ENCODE measurements at places on chromosomes 11 and 22.

GRCh38 chr11:95680169-95680929 lies 109.2 kb downstream of the FAM76B start:
- DNase-seq = no peak

- no peak for DNase-seq
These were observed 52.6 kb downstream of the SPECC1L start for GRCh38 chr22:24323233-24323632.

GRCh38 chr22:24893341-24894070 lies 53.0 kb downstream of the LHFPL7 start:
- no peak for DNase-seq

DNA sequence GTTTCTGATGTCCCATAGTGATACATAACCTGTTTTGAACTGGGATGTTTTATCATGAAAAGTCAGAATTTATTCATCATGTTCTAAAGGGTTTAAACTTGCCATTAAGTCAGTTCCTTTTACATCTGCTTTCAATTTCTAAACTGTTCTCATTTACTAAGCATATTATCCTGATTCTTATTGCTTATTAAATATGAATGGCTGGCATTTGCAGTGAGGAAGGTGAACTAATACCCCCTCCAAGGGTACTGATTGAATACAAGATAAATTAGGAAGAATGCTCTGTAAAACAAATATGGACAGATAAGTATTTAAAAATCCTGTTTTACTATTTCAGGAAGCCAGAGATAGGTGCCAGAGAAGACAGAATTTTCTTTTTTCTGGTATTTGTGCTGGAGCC lies 70.8 kb upstream of the HORMAD2 start:
- DNase-seq = no peak

DNA sequence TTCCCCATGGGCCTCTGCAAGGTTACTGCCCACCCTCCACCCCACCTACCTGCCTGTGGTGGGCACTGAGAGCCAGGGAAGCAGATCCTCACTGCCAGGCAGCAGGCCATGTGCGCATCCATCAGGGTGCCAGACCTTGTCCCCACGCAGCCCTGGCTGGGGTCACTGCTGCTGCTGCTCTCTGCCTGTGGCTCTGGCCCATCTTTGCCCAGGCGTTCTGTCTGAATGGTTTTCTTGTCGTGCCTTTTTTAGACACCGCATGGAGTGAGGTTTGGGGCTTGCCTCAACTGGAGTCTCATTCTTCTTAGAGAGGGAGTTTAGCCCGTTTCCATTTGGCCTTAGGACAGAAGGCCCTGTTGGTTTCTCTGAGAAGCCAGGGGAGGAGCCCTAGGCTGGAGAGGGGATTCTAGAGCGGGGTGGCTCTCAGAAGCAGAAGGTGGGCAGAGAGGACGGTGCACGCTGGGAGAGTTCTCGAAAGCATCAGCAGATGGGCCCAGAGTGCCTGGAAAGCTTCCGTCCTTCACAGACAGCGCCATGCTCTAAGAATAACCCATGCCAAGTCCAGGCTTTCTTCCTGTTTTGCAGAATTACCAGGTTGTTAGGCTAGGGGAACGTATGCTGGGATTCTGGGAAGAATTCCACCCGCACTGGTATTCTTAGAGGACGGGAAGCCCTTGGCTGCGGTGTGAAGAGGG lies 8.1 kb downstream of the TANGO2 start:
- no peak for DNase-seq

DNA sequence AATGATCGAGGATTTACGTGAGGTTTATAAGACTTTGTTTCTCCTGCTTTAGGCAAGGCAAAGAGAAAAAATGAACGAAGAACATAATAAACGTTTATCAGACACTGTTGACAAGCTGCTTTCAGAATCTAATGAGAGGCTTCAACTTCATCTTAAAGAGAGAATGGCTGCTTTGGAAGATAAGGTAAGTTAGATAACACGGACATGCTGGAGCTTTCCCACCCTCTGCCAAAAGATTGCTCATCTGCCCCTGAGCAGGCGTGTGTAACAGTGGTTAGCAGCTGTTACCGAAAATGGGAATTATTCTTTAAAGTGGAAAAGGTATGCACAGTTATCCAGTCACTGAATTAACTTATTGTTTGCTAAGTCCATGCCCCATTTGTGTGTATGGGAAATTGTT lies 62.8 kb upstream of the CTTN start:
- no peak for DNase-seq

- peak; percentile 21 for DNase-seq
These were observed 64.9 kb downstream of the NAV2 start for GRCh38 chr11:19777377-19778102.

DNA sequence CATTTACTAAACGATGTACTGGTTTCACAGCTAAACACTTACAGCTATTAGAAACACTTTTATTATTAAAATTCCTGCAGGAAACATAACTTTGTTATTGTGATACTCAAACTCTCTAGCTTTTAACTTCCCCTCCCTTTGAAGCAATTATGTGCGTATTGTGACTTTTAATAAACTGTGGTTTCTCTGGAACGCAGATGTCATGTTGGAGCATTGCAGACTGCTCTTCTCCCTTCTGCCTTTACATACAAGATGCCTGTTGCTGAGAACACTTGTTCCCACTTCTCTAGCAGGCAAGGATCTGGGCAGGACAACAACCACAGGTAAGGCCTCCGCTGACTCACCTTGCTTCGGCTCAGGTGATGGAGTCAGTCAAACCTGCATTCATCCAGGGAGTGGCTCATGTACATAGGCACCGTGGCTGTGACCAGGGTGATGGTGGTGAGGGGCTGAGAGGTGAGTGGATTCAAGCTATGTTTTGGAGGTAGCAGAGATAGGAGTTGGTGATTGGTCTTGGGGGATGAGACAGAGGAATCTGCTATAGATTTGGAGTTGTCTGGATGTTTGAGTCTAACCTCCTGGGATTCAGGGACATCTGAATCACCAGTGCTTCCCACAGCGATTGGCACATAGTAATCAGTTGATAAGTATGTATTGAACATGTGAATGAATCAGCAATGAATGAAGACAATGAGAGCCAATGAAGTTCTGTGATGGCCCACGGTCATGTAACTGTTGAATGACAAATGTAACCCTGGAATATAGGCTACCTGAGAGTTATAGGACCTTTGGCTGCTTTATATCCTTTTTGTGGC lies 106.0 kb downstream of the ADAMTS15 start:
- DNase-seq = no peak

DNA sequence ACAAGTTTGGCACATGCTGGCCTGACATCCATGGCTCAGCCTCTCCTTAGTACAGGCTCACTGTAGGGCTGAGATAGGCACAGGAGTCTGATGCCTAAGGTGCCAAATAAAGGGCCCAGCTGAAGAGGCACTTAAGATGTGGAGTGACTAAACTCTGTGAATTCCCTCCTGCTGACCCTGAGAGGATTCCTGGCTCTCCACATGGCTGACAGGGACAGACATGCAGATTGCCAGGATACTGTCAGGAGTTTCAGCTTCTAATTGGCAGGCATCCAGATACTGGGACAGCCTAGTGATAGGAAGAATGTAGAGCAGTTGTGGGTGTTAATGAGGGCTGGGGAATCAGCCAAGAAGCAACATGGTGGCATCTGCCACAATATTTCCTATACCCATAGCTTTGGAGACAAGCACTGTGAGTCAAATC lies 558.7 kb downstream of the INSC start:
- no peak for DNase-seq

GRCh38 chr11:57210781-57211180 lies 26.3 kb downstream of the APLNR start:
- DNase-seq = peak; percentile 31

DNA sequence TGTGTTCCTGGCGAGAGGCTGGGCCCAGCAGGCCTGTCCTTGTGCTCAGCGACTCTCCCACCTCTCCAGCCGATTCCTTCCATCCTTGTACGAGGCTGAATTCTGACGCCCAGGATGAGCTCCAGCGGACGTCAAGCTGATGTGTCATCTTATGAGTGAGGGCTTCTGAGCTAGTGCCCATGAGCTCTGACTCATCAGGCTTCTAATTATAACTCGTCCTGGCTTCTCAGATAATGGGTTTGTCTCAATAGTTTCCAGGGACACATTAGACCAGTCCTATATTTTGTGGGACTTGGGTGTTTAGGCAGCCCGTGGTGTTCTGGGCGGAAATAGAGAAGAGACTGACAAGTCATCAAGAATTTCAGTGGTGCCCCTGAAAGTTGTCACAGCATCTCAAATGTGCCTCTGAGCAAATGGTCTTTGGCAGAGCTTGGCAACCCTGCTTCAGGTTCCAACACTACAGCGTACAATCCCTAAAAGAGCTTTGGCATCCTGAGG lies 108.2 kb upstream of the CD44 start:
- no peak for DNase-seq

DNA sequence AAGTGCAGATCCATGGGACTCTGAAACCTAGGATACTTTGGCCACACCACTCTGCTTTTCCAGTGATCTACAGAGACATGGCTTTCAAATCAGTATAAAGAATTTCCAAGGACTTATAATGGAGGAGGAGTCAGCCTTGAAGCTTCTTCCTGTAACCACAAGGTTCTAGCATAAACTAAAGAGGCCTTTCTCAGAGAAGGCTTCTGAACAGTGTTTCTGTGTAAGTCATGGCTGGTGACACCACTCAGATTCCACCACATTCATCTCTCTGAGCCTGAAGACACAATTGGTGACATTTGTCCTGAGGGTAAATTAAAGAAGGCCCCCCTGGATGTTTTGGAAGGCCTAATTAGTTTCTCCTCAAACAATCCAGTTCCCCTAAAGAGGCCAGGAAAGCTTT lies 29.0 kb upstream of the ADORA2A start:
- DNase-seq = no peak

DNA sequence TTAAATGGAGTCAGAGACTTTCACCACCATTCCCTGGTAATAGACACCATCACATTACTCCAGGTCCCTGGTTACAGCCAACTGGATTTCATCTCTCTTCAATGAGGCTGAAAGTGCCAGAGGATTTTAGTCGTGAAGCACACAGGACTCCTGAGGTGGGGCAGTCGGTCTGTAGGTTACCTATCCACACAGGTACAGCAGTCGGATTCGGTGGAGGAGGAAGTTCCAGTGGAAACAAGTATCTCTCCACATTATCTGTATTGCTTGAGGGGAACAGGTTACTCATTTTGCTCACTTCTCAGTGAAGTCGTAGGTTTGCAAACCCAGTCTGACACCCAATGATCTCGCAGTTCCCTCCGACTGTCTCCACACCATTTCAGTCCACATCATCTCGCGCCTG lies 82.3 kb upstream of the TMEM45B start:
- DNase-seq = no peak

- no peak for DNase-seq
These were observed 1.2 kb downstream of the TSPAN32 start for GRCh38 chr11:2302896-2303626.

DNA sequence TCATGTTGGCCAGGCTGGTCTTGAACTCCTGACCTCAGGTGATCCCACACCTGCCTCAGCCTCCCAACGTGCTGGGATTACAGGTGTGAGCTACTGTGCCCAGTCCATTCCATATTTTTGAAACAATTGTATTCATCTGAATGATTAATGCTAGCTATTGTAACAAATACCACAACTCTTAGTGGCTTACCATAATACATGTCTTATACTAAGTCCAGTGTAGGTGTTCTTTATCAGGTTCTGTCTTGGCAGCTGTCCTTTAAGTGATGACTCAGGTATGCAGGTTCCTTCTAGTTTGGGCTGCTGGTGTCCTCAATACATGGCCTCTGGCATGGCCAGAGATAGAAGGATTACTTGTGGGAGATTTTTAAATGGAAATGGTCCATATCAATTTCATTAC lies 39.0 kb downstream of the UVRAG start:
- DNase-seq = no peak

GRCh38 chr11:67253872-67254624 lies 12.2 kb upstream of the GRK2 start:
- no peak for DNase-seq

GRCh38 chr22:47443836-47444745 lies 681.6 kb downstream of the TBC1D22A start:
- no peak for DNase-seq

GRCh38 chr11:70402016-70402415 lies 3.7 kb downstream of the CTTN start:
- DNase-seq = no peak

GRCh38 chr11:76805206-76805913 lies 22.2 kb downstream of the TSKU start:
- DNase-seq = no peak

GRCh38 chr11:8335186-8335585 lies 71.5 kb upstream of the LMO1 start:
- DNase-seq = no peak

- no peak for DNase-seq
These were observed 59.8 kb downstream of the UVRAG start for GRCh38 chr11:75874684-75875341.

DNA sequence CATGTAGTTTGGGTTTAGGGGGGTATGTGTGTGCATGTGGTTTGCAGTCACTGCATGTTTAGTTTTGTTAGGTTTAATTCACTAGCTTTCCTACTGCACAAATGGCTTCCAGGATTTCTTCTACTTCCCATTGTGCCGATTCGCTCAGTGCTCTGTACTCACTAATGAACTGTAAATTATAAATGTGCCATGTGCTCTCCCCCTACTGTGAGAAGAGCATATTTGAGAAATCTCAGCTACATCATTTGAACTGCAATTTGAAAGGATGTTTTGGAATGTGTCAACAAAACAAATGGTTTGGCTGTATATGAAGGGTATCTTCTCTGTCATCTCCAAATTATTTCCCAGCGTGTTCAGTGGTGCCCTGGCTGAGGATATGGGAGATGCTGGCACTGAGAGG lies 28.1 kb downstream of the CYB5R2 start:
- no peak for DNase-seq

GRCh38 chr11:19323502-19323901 lies 82.8 kb upstream of the E2F8 start:
- DNase-seq = no peak

All from right kidney (tissue), 9 donors.